ENCODE measurements at places on chromosomes 7 and 10.

DNA sequence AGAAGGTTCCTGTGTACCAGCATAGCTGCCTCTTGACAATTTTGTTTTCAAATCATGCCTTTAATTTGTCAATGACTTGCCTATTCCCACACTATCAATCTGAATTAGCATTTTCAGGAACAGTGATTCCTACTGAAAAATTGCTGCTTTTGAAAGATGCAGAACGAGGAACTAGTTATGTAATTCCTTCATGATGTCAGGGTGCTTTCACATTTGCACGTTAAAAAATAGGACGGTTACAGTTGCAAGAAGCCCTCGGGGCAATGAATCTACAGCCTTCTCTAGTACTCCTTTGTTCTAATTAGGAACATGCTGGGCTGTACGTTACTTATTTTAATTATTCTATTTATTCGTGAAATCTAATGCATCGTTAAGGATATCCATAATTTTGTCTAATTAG lies 253.9 kb downstream of the OTUD1 start:
- DNase-seq, result no peak

- DNase-seq, result no peak
Measured at GRCh38 chr10:839550-840205, 91.8 kb downstream of the LARP4B start.

DNA sequence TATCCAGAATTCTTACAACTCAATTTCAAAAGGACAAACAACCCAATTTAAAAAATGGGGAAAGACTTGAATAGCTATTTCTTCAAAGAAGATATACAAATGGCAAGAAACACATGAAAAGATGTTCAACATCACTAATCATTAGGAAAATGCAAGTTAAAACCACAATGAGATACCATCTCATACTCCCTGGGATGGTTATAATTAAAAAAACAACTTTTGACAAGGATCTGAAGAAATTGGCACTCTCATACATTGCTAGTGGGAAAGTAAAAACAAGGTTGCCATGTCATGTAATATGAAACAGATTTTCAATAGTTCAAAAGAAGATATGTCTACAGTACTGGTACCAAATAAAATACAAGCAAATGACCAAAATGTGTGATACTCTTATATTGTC lies 9.0 kb downstream of the OAT start:
- DNase-seq, result no peak

GRCh38 chr7:150947241-150947745 lies 30.8 kb downstream of the KCNH2 start:
- no peak for DNase-seq

- DNase-seq, result no peak
Measured at GRCh38 chr10:6002809-6003510, 25.6 kb upstream of the IL15RA start.

DNA sequence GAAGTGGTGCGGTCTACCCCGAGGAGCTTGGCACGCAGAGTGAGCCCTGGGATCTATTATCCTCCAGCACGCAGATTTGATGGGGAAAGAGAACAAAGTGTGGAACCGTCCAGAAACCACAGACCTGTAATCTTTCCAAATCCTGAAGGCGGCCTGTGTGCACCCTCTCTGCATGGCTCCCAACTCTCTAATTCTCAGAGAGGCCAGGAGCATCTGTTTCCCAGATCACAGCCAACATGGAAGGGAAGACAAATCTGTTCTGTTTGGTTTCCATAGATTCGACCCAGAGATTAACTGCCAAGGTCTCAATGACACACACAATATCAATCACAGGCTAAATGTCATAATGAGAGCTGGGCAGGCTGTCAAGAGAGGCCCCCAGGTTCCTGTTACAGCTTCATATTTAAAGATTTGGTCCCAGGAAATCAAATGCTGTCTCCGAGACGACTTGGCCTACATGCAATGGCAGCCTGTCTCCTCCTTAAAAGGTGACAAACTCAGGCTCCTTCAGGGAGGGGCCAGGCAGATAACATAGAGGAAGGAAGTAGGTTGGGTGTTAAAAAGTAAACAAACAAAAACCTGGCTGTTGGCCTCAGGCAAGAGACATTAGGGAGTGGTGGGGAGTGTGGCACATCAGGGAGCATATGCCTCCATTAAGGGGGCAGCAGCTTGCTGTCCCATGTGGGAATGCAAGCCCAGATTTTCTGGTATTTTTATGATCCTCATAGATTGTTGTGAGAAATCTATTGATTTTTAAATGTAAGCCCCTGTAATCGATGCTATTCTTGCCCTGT lies 48.8 kb upstream of the SAMD8 start:
- DNase-seq, result no peak

DNA sequence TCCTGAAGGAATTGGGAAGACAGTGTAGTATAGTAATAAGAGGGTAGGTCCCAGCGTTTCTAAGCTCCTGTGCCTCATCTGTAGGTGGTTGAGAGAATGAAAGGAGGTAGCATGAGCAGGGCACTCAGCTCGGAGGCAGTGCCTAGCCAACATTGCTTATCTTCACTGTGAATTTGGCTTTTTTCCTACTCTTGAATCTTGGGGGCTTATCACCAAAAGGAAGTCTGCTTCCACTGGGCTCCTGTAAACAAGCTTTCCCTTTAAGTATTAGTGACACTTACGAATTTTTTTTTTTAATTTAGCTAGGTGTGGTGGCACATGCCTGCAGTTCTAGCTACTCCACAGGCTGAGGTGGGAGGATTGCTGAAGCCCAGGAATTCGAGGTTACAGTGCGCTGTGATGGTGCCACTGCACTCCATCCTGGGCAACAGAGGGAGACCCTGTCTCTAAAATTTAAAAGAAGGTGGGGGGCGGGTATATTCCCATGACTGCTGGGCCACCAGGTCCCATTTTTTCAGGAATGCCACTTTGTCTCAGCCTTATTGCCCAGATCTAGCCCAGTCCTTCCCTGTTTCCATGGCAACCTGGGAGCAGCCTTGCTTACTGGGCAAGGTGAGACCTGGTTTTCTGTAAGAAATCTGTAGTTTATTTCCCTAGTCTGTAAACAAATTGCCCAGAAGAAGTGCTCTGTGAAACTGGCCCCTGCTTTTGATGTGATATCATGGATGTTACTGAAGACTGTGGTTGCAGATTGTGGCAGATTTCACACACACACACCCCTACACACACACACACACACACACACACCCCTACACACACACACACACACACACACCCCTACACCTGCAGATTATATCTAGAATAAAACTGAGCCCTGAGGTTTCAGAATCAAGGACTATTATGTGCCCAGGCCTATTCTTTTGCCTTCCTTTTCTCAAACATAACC lies 19.4 kb downstream of the OGDH start:
- DNase-seq, result no peak

DNA sequence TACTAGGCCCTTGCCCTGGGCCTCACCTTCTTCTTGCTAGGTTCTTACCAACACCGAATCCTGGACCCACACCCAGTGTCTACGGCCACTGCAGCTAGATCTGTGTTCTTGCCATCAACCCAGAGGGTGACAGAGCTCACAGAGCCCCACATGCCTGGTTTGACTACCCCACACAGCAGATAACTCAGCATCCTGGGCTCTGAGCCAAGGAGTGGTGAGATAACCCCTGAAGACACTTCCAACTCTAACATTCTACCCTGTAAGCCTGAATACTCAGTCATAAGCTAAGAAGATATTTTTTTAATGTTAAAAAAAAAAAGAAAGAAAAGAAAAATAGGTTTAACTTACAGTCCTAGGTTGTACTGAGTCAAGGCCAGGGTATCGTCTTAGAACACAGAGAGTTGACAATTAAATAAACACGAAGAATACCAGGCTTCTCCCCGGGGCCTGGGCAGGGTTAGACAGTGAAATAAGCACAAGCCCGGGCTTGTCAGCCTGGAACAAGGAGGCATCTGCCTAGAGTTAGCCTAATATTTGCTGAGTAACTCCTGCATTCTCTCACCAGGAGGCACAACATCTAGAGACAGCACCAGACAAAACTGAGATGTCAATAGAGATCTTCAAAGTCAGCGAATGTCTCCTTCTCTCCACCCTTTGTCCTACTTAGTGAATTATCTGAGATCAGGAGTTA lies 556.5 kb upstream of the LRRN3 start:
- peak; percentile 12 for DNase-seq

DNA sequence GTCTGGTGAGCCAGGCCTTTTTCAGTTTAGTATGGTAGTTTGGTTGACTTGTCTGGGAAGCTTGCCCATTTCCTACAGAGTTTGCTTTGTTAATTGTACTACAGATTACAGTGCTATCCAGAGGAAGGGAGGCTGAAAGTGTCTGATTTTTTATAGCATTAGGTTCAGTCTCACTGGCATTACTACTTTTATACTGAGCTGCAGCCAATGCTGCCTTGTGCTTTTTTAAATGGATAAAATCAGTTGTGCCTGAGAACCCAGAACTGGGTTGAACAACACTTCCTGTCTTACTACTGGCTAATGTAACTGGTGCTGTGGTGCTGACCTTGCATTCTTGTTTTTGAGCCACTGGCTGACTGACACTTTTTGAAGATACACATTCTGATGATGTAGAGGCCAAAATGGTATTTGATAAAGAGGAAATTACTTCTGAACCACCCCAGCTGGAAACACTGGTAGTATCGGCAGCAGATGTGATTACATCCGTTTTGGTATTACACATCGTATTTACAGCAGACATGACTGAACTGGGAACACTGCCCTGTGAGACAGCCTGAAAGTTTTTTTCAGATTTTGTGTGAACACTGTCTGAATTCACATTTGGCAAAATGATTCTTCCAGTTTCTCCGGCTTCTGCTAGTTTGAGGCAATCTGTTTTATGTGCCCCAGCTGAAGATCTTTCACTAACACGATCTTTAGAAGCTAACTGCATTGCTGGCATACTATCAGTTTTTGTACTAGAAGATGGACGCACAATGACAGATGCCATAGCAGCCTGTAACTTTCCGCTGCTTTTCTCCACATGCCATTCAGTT lies 74.1 kb downstream of the NRBF2 start:
- peak; percentile 47 for DNase-seq

GRCh38 chr10:69232736-69233480 lies 12.8 kb downstream of the HKDC1 start:
- DNase-seq, result no peak

GRCh38 chr10:33010132-33011037 lies 52.4 kb upstream of the ITGB1 start:
- DNase-seq, result peak; percentile 91

DNA sequence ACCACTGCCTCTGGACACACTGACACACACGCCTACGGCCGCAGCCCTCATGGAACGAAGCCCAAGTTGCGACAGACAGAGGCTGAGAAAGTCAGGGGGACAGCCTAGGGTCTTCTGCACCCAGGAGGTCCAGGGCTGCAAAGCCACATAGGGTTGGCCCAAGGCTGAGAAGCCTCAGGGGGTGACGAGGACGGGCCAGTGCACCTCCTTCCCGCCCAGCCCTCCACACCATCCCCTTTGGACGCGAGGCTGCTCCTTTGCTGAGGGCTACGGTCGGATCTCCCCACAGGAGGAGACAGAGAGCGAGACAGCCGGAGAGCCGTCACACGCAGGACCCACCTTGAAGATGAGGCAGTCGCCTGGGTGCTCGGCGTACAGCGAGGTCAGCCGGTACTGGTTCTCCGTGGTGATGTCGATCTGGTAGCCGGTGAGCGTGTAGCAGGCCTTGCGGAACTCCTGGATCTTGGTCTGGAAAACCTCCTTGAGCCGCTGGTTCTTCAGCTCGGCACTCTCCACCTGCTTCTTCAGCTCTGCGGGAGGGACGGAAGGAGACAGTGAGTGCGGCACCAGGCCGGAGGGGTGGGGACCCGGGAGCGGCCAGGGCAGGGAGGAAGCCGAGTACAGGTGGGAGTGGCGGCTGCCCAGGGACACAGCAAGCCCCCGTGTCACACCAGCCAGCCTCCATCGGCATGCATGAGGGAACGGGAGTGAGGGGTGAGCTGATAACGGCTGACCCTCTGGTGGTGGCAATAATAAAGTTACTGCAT lies 228.0 kb downstream of the ELFN1 start:
- DNase-seq, result no peak

DNA sequence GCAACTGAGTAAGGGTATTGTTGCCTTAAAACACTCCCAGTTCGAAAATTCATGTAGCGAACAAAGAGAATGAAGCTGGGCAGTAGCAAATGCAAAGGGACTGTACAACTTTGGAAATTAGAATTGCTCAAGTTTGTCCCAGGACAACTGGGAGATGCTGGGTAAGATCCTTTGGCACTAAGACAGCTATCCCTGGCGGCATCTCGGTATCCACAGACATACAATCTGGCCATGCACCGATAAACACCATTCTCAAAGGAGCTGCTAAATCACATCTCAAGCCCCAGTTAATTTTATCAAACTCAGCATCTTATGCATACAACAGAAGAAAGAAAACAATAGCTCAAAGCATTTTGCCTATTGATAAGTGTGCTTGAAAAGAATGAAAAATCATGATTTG lies 177.3 kb downstream of the AMPH start:
- no peak for DNase-seq

DNA sequence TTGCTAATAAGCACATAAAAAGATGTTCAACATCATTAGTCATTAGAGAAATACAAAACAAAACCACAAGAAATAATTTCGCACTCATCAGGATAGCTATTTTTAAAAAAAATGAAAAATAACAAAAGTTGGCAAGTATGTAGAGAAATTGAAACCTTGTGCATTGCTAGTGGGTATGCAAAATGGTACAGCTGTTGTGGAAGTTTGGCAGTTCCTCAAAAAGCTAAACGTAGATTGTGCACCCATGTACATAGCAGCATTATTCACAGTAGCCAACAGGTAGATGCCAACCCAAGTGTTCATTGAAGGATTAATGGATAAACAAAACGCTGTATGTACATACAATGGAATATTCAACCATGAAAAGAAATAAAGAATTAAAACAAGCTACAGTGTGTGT lies 35.3 kb upstream of the STARD3NL start:
- no peak for DNase-seq

- no peak for DNase-seq
Measured at GRCh38 chr10:11773761-11774441, 31.7 kb downstream of the ECHDC3 start.
